CD4-positive, alpha-beta T cell treated with Interleukin-6 at 100 ng/mL for 8 hours (primary cell): ENCODE measurements at places on chromosomes 2 and 18.

DNA sequence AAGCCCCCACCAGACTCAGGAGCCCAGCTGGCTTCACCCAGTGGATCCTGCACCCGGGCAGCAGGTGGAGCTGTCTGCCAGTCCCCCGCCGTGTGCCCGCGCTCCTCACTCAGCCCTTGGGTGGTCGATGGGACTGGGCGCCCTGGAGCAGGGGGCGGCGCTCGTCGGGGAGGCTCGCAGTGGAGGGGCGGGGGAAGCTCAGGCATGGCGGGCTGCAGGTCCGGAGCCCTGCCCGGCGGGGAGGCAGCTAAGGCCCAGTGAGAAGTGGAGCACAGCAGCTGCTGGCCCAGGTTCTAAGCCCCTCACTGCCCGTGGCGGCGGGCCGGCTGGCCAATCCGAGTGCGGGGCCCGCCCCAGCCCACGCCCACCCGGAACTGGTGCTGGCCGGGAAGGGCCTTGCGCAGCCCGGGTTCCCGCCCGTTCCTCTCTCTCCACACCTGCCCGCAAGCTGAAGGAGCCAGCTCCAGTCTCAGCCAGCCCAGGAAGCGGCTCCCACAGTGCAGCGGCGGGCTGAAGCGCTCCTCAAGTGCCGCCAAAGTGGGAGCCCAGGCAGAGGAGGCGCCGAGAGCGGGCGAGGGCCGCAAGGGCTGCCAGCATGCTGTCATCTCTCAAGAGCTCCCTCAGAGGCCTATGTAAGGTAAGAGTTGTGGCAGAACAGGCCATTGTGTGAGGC lies 1307.8 kb upstream of the TMEFF2 start:
- DNase-seq = no peak

- no peak for DNase-seq
Observed at GRCh38 chr2:142270291-142270690, 139.5 kb upstream of the LRP1B start.

DNA sequence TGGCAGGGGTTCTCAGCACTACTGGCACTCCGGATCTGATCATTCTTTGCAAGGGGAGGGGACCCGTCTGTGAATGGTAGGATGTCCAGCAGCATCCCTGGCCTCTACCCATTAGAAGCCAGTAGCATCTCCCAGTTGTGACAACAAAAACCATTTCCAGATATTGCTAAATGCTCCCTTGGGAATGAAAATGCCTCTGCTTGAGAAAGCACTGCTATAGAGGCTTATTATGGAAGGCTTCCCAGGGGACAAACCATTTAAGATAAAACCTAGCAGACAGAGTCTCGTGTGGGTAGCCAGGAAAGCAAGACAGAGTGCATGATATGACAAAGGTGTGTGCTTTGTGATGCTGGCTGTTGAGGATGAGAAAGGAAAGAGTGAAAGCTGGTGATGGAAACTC lies 273.7 kb downstream of the TMX3 start:
- DNase-seq = no peak

DNA sequence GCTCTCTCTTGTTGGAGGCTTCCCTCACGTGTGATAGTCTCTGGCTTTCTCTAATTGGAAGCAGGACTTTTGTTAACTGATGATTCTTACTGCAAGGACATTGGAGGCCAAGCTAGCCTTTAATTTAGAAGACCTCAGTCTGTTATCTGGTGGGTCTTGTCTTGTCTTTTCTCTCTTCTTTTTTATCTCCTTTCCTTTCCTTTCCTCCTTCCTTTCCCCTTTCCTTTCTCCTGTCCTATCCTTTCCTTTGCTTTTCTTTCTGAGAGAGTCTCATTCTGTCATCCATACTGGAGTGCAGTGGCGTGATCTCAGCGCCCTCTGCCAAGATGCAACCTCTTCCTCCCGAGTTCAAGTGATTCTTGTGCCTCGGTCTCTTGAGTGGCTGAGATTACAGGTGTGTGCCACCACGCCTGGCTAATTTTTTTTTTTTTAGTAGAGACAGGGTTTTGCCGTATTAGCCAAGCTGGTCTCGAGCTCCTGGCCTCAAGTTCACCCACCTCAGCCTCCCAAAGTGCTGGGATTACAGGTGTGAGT lies 18.1 kb downstream of the CCNYL1 start:
- DNase-seq = no peak

DNA sequence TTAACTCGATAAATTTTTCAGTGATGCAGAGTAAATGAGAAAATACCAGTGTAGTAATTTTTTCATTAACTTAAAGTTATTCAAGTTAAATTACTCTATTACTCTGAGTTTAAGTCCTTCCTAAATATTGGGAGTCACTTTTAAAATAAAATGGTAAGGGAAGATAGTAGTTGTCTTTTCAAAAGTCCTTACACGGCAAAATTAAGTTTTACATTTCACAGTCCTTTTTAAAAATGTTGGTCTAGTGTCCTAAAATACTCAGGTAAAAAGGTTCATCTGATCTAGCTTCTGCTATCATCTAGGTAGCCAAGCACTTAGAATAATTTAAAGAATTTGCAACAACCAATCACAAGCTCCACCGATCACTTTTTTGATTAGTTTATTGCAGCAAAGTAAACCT lies 146.9 kb downstream of the MEMO1 start:
- no peak for DNase-seq

- no peak for DNase-seq
Observed at GRCh38 chr18:45836242-45837205, 11.0 kb downstream of the SIGLEC15 start.

DNA sequence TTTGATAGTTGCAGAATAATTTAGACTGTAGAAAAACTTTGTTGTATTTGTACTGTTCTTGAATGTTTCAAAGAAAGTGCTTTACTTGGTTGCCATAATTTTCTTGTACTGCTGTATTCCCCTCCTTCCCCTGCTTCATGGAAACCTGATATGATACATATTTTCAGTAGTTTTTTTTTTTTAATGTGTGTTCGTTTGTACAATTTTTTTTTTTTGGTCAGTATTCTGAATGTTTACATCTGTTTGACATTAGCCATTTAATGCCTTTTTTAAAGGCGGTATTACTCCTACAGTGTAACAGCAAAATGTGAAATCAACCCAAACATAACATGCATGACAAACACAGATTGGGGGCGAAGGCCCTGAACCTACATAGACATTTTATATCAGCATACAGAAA lies 172.3 kb downstream of the ASXL3 start:
- DNase-seq = no peak

- DNase-seq = peak; percentile 90
Observed at GRCh38 chr2:96145036-96145847, at the start of gene DUSP2. DUSP2 (minus strand) TSS chr2:96145440; CDS start chr2:96145354, 86 bp downstream.
